ENCODE measurements at places on chromosomes 1 and 21.
A peak's percentile ranks its signal among the peaks of the same experiment; 100 is the strongest.

GRCh38 chr1:198639671-198640143 is 867 bp downstream of the PTPRC start:
- peak; percentile 55 for DNase-seq

DNA sequence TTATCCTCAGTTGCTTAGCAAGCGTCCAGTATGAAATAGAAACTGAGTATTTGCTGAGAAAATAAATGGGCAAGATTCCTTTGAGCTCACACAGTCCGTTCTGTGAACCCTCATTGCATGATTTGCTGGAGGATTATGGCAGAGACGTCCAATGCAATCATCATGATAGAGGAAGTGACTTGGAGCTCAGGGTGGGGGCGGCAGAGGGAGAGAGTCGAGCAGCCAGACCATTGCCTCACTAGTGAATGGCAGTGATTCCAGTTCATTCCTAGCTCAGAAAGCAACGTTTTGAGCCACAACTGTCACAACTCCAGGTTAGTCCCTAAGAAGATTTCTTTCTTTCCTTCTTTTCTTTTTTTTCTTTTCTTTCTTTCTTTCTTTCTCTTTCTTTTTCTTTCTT is 27.5 kb upstream of the COL9A2 start:
- peak; percentile 53 for DNase-seq

DNA sequence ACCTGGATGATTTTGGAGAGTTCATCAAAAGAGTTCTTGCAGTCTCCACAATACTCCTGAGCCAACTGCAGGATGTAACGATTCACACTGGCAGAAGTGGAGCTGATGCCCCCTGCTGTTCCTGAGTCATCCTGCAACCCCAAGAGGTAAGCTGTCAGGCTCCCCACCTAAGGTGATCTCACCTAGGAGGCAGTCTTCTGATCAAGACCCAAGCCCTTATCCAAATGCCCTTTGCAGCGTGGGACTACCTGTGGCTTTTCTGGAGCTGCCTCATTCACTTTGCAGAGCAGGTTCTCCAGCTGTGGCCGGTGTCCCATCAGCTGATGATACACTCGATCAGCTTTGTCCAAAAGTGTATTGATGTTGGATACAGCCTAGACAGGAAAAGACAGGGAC is 96.4 kb downstream of the UBR4 start:
- DNase-seq = peak; percentile 28

GRCh38 chr1:67192902-67193301 is 26.6 kb downstream of the IL23R start:
- DNase-seq = no peak

- DNase-seq = no peak
These were observed 40.0 kb downstream of the SPTA1 start for GRCh38 chr1:158646465-158646864.

- DNase-seq = no peak
These were observed 84.1 kb upstream of the PRDX6 start for GRCh38 chr1:173392895-173393658.

- no peak for DNase-seq
These were observed 107.9 kb downstream of the S1PR1 start for GRCh38 chr1:101344745-101345144.

DNA sequence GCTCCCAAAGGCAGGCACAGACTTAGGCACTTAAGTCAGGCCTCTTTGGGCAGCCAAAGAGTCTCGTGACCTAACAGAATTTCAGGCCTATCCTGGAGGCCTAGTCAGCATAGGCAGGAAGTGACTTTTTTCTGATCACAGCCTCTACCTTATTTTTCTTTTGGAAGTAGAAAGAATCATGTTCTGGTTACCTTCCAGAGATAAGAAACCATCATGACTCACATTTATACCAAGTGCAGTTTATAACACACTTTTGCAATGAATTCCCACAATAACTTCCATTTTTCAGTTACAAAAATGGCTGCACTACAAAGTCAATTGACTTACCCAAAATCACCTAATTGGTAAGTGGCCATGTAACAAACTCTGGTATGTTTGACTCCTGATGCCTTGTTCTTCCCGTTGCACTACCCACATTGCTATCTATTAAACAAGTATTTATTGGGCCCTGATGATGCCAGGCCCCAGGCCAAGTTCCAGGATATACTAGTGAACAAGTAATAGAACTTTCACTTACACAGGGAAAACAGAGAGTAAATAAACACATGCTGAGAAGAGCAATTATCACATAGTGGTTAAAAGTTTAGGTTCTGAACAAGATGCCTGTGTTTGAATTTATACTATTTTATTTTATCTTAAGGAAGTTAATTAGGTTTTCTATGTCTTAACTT is 74.3 kb downstream of the SH3GLB1 start:
- DNase-seq = no peak

DNA sequence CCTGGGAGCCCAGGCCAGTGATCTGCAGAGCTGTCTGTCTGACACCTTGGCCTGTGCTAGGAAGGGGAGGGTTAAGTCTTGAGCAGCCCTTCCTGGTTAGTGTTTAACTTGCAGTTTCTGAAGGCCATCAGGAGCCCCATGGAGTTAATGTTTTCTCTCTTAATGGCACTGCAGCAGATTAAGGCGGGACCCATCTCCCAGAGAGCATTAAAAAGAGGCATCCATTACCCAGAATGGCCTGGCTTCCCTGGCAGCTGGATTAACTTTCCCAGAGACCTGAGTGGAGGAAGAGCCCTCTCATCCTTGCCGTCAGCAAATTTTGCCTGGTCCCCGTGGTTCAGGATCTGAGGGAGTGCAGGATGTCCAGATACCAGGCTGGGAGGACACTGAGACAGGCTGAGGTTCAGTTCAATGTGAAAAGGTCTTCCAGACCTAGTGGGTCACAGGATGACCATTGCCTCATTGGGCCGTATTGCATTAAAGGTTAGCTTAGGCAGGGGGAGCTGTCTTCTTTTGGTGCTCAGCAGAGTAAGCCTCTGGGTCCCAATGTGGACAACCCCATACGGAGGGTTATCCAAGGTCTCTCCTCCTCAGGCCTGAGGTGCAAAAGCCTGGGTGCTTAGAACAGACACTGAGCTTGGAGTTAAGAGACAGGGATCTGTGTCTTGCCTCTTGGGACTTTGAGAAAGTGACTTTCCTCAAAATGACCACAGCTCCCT is 522.6 kb downstream of the PTPRU start:
- no peak for DNase-seq

DNA sequence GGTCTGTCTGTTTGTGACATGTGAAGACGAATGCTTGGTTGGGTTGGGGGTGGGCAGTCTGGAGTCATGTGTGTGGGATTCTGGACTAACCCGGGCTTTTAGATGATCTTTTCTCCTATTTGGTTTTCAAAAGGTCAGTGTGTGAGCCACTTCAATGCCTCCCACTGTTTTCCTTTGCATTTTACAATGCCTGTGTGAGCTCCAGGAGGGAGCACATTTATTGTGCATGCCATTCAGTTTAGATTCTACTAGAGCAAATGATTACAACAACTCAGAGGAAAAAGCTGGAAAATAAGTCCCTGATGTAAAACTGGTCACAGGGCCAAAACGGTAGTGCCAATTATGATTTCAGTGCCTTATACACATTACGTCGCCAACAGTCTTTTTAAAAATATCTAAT is 90.9 kb downstream of the LYPLAL1 start:
- no peak for DNase-seq

DNA sequence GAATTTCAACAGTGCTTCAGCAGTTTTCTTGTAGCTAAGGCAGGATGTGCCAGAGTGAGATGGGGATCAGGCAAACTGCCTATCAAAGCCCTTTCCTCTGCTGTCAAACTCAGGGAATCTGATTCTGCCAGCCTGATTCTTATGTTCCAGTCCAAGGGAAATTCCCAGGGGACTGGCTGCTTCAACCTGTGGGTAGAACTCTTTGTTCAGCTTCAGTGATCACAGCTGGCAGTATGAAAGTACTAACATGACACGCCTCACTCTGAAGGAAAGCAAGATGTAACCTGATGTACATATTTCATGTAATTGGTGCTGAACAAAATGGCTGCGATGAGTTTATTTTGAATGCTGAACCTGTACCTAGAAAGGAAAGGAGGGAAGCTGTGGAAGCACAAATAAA is 40.1 kb upstream of the SLC5A9 start:
- DNase-seq = no peak

DNA sequence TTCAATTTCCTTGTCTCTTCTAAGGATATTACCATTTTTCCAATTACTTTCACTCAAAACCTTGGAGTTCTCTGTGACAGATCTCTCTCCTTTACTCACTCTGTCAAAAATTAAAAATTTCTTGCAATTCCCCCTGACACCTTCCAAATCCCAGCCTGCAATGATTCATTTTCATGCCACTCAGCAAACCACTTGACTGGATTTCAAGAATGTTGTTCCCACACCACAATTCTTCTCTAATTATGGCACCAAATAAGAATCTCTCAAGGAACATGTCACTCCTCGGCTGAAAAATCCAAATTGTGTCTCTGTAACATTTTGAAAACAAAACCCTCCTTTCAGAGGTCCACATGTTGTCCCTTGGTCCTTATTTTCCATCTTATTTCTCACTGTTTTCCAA is 438.9 kb upstream of the ZP4 start:
- no peak for DNase-seq

GRCh38 chr21:27513016-27513415 is 546.1 kb upstream of the ADAMTS5 start:
- no peak for DNase-seq

DNA sequence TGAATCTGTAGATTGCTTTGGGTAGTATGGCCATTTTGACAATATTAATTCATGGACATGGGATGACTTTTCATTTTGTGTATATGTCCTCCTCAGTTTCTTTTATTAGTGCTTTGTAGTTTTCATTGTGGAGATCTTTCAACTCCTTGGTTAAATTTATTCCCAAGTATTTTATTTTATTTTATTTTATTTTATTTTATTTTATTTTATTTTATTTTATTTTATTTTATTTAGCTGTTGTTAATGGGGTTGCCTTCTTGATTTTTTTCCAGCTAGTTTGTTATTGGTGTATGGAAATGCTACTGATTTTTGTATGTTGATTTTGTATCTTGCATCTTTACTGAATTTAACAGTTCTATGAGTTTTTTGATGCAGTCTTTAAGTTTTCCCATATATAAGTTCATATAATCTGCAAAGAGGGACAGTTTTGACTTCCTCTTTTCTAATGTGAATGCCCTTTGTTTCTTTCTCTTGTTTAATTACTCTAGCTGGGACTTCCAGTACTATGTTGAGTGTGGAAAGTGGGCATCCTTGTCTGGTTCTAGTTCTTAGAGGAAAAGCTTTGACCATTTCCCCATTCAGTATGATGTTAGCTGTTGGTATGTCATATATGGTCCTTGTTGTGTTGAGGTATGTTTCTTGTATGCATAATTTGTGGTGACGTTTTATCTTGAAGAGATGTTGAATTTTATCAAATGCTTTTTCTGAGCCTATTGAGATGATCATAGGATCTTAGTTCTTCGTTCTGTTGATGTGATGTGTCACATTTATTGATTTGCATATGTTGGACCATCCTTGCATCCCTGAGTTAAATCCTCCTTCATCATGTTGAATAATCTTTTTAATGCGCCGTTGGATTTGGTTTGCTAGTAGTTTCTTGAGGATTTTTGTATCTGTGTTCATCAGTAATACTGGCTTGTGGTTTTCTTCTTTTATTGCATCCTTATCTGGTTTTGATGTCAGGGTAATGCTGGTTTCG is 14.3 kb downstream of the CEPT1 start:
- DNase-seq = peak; percentile 24

GRCh38 chr1:213993929-213994328 is 6.2 kb downstream of the PROX1 start:
- no peak for DNase-seq

DNA sequence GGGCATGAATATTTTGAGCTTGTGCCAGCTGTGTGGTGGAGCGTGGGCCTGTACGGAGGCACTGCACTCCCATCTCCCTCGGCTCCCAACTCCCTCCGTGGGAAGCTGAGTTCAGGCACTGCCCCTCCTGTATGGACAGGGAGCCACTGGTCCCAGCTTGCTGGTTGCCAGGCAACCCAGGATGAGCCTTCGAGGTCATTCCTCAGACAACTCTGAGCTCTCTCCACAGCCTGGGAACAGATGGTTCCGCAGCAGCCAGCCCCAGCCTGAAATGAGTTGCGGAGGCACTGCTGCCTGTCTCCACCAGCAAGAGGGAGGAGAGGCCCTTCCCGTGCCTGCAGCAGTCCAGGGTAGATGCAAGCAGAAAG is 58.4 kb upstream of the TENT5B start:
- no peak for DNase-seq

GRCh38 chr21:25563361-25564116 is 43.7 kb downstream of the MRPL39 start:
- DNase-seq = peak; percentile 86

- DNase-seq = no peak
These were observed 633.8 kb downstream of the PTPRC start for GRCh38 chr1:199272628-199273086.

DNA sequence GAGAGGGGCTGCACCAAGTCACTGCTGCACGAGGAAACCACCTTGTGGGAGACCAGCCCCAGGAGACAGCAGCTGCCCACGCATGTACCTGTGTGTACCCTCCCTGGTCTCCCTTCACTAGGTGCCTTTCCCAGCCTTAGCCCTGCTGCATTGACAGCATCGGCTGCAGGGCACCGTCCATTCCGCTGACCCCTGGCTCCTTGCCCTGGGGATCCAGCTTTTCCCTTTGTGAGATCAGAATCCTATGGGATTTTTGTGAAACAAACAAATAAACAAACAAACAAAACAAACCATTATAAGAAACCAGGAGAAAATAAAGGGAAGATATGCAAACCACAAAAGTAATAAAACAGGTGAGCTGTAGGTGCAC is 2.1 kb downstream of the STUM start:
- DNase-seq = no peak

- no peak for DNase-seq
These were observed 16.3 kb upstream of the ERVH48-1 start for GRCh38 chr21:42941696-42942085.

Data from AML-193 (cell line).